ENCODE measurements at places on chromosomes 6 and 20.

DNA sequence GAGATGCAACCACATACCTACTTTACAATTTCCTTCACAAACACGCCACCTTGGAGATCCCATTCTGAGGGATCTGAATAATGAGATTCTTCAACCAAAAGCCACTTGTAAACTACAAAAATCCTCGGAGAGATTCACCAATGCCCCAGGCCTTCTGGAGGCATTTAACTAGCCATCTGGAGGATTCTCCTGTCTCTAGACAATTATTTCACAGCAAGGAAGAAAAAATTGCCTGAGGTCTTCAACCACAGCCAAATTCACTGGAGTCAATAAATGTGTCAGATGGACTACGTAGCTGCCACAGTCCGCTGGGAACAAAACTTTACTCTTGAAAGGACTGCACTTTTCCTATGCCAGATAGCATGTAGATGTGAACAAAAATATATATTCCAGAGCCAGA is 19.0 kb upstream of the DCDC2 start:
- DNase-seq, result peak; percentile 78

- no peak for DNase-seq
Observed at GRCh38 chr6:50390416-50390815, 322.9 kb upstream of the TFAP2D start.

DNA sequence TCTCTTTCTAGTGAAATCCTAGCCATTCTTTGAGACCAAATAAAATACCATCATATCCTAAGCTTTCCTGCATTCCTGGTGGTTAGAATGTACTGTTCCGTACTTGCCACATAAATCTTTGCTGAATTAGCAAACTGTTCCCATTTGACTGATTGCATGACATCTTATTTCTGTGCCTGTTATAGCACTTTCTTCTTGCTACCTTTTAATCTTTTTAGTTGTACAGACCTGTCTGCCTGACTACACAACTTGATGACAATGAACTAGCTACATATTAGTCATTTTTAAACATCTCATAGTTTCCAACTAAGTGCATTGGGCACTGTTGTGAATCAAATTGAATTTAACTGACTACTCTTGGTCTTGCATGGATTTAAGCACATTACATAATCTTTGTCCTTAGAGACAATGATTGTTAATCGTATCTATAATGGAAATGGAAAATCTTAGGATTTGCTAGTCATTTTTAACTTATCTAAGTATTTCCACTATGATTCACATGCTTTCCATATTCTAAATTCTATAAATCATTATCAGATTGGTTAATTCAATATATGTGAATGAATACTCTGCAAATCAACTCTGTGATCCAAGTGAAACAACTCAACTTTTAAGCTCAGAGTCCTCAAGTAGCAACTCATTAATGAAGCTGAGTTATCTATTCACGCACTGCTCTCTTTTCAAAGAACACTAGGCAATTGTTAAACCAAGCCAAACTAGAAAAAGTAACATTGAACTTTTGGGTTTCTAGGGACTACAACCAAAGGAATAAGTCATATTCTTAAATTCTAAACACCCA is 109.0 kb downstream of the TNFRSF21 start:
- DNase-seq, result no peak

GRCh38 chr6:34276881-34277762 is 28.3 kb upstream of the SMIM29 start:
- DNase-seq, result peak; percentile 87

GRCh38 chr6:36071281-36071680 is 43.7 kb downstream of the MAPK14 start:
- DNase-seq, result no peak

- DNase-seq, result no peak
Observed at GRCh38 chr6:146267946-146268345, 239.1 kb downstream of the GRM1 start.

- DNase-seq, result no peak
Observed at GRCh38 chr6:152979116-152979515, 3.7 kb downstream of the FBXO5 start.

GRCh38 chr20:46946181-46946624 is 51.6 kb downstream of the EYA2 start:
- no peak for DNase-seq

- DNase-seq, result no peak
Observed at GRCh38 chr6:89140347-89141156, 5.3 kb upstream of the PM20D2 start.

- DNase-seq, result no peak
Observed at GRCh38 chr6:72386324-72386723, 235.5 kb upstream of the KCNQ5 start.

GRCh38 chr20:55160996-55161395 is 685.6 kb downstream of the DOK5 start:
- no peak for DNase-seq

GRCh38 chr6:112281821-112282615 is 27.7 kb upstream of the LAMA4 start:
- peak; percentile 49 for DNase-seq

DNA sequence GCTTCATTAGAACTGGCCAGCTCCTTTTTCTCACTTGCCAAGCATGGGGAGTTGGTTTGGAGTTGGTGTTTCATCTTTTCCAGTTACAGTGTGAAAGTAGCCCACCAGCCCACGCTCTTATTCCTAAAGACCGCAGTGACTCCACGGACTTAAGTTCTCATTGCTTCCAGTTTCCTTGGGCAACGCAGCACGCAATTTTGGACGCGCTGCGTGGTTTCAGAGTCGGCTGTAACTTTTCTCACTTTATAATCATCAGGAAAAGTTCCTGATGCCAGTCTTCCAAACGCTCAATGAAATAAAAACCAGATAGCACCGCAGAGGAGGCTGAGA is 381 bp upstream of the PEX7 start:
- DNase-seq, result no peak

- no peak for DNase-seq
Observed at GRCh38 chr6:3911130-3911529, 62.0 kb downstream of the FAM50B start.

DNA sequence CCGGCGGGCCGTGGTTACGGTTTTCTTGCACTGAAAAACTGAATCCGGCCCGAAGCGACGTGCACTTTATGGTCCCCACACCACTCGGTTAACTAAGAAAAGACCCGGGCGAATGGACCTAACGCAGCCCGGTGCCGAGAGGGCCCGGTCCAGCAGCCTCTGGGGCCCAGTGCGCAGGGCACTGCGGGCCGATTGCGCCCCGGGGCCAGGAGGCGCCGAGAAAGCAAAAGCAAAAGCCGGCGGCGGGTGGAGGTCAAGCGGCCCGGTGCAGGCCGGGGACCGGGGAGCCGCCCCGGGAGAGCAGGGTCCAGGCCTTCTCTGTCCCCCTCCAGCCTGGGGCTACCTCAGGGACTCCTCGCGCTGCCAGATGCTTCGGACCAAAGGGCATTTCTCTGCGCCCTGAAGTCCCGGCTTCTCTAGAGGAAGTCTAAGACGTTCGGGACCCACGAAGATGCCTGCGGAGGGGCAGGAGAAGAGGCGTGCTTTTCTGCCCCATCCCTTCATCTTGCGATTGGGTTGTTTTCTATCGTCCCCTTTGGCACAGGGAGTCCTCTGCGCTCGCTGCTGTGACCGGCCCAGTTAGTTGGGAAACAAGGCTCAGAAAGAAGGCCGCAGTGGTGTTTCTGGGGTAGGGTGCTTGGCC is 4.4 kb downstream of the FOXF2 start:
- no peak for DNase-seq

GRCh38 chr6:44179072-44179536 is 20.5 kb downstream of the CAPN11 start:
- DNase-seq, result no peak

- no peak for DNase-seq
Observed at GRCh38 chr6:87669051-87669450, 33.0 kb downstream of the AKIRIN2 start.

GRCh38 chr6:113750151-113750855 is 106.8 kb upstream of the MARCKS start:
- DNase-seq, result no peak

- no peak for DNase-seq
Observed at GRCh38 chr6:818196-818595, 125.3 kb upstream of the EXOC2 start.

DNA sequence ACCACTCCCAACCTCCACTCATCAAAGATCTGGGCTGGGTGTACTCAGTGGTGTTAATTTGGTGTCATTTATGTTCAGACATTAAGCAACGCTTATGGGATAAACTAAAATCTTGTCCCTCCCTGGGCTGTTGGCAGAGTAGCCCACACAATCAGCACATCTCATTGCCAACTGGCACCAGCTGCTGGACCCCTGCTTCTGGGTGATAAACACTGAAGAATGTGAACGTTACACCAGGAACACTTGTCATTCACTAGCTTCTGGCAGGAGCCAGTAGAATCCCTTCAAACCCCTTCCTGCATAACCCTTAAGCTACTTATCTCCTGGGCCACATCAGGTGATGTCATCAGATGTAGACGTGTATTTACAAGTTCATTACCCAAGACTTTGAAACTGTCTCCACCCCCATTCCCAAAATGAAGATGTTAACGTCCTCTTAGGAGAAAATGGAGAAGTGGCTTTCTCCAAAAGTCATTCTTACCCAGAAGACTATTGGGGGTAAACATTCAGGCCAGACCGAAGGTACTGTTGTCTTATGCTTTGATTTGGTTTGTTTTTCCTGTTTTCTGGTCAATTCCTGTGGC is 107.8 kb upstream of the CD93 start:
- no peak for DNase-seq

DNA sequence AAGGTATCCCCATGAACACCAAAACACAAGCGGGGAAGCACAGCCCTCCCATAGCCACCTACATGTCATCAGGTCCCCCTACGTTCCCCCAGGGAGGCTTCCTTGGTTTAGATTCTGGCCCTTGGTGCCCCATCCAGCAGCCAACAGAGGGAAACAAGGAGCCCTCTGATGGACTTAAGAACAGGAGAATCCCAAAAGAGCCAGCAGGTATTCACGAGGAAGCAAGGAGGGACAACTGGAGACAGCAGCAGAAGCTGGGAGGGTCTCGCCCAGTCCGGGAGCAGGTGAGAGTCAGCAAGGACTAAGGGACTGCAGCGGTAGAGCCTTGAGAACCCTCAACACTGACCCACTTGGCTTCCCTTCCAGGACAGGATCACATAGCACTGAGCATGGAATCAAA is 58.4 kb upstream of the TOP1 start:
- DNase-seq, result no peak

- no peak for DNase-seq
Observed at GRCh38 chr6:39867592-39867991, 66.7 kb downstream of the MOCS1 start.

- DNase-seq, result no peak
Observed at GRCh38 chr20:16412906-16413305, 160.3 kb downstream of the KIF16B start.

DNA sequence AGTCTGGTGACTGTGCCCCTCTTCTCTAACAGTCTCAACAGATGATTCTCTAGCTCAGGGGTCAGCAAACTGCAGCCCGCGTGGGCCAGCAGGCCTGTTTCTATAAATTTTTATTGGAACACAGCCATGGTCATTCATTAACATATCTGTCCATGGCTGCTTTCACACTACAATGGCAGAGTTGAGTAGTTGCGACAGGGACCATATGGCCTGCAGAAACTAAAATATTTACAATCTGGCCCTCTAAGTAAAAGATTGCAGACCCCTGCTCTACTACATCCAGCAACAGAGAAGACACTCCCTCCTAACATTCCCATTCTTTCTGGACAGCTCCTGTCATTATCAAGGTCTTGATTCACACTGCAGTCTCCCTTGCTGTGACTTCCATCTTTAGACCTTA is 45.2 kb downstream of the PLAGL2 start:
- no peak for DNase-seq

- peak; percentile 59 for DNase-seq
Observed at GRCh38 chr6:118783931-118784550, 109.9 kb upstream of the ASF1A start.

- DNase-seq, result no peak
Observed at GRCh38 chr6:25829375-25829774, 2.5 kb downstream of the SLC17A1 start.

DNA sequence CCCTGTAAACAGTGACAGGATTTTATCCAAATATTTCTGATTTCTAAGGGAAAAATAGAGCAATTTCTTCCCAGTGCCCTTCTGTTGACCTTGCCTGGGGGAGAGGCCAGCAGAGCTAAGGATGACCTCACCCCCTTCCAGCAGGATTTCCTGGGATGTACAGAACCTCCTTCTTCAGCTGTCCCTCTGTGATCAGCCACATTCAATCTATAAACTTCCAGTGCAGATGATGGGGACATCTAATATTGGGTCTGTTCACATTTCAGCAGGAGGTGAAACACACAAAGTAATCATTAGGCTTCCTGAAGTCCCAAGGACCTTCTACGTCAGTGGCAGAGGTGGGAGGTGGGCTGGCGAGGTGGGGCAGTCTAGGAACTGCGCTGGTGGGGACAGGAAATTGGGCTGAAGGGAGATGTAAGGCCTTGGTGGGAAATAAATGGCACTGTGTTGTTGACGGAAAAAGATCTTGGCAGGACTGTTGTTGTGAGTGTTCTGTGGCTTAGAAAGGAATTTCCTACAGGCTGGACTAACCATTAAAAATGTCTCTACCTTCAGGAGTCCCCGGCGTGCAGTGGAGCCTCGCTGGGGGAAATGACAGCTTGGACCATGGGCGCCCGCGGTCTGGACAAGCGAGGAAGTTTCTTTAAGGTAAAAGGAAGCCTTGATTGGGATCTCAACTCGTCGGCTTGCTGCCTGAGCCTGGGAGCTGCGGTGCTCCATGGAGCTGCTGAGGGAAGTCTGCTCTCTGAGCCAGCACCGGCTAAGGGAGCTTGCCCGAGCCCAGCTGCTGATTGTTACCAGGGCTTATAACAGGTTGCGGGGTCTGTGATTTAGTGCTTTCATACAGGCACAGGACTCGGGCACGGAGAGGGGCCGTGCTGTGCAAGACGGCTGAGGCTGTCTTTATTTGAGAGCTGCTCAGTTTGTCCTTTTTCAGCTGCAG is 127.9 kb upstream of the NAA20 start:
- DNase-seq, result no peak

DNA sequence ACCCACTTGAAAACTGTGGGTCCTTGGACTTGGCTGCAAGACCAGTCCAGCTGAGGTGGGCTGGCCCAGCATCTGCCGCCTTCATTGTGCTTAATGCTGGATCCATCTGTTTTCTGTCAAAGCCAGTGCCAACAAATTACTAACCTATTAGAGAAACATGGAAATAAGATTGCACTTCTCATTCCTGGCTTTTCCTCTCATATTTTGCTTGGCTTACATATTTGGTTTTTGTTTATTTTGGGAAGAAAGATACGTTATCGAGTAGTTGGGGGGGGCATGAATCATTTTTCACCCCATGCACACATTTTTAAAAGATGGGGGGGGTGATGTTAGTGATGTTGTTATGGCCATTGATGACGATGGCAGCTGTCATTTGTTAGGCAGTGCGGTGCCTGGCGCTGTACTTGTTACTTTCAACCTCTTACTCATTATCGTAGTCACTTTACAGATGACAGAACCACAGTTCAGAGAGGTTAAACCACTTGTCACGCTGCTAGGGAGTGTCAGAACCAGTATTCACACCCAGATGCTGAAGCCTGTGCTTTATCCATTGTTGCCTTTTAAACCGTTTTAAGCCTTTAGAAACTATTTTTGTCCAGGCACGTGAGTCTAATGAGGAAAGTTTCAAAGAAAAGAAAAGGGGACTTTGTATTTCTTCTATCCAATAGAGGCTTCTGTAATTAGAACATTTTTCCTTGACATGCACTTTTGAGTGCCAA is 180.0 kb downstream of the TMEM242 start:
- DNase-seq, result no peak

All from NCI-H2171 treated with DMSO at 0.1 percent for 48 hours (cell line).